ENCODE measurements at places on chromosomes 2 and 18. TPM values are rescaled to one million over a fixed set of nuclear protein-coding genes. Genes with fewer than 3 reads are reported as not detected.

DNA sequence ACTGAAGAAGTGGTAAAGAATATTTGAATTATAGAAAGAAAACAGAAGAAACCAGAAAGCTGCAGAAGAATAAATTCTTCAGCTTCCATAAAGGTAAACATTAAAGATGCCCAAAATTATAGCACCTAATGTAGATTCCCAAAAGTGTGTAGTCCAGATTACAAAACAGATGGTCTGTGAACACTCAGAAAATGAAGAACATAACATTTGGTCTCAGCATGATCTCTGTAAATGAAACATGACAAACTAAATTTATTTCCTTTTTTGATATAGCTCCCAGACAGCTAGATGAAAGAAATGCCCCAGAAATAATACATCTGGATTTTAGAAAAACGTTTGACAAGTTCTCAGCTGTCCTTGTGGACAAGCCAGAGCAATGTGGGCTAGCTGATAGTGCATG is 794.2 kb upstream of the NXPH2 start:
- no peak for DNase-seq

Gene AMER3
- 0.16 TPM for total RNA-seq

DNA sequence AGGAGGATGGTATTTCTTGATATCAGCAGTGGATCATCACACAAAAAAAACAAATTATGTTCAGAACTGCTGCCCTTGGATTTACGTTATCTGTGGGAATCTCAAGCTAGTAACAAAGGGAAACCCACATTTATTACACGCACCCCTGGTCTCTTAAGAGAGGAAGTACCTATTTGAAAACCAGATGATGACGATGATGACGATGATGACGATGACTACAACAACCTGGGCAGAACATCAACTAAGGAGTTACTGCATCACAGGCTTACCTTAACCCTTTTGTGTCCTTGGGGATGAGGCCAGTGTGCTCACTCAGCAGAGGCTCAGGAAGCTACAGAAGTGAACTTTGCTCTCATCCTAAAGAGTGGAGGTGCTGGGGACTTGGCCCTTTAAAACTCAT is 169.4 kb downstream of the FSHR start:
- no peak for DNase-seq

Gene CD8B2
- total RNA-seq, result 0.26 TPM

Gene EML6
- total RNA-seq, result 5.3 TPM

- no peak for DNase-seq
These were observed 122.1 kb downstream of the TMEM247 start for GRCh38 chr2:46601328-46601963.

DNA sequence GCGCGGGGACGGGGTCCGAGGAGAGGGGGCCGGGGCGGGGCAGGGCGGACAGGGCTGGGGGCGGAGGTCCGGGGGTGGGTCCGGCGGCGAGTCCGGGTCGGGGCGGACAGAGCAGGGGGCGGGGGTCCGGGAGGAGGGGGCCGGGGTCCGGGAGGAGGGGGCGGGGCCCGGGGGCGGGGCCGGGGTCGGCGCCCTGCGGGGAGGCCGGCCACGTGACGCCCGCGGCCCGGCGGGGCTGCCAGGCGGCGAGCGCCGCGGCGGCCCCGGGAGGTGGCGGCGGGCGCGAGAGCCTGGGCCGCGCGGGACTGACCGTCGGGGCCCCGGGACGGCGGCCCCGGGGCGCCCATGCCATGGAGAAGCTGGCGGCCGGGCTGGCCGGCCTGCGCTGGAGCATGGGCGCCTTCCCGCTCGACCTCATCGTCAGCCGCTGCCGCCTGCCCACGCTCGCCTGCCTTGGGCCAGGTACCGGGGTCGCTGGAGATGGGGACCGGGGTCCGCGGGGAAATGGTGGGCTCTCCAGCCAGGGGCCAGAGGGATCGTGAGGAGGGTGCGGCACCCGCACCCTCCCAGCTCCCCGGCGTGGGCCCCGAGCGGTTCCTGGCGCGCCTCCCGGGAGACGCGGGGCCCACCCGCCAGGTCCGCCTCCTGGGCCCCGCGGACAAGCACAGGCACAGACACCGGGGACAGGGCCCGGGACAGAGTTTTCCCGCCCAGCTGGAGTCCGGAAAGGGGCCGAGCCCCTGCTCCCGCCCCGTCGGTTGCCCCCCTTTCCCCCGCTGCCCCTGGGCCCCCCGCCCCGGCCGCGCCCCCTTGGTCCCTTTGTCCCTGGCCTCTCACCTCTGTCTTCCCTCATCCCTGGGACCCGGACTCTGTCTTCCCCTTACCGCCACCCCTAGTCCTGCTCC is at the start of gene GAREM2:
GAREM2 (plus strand) TSS at position 218 of the 905 bp plus-strand sequence; CDS start at position 351, 133 bp downstream.
- no peak for DNase-seq

- no peak for DNase-seq
These were observed 39.9 kb downstream of the CYRIA start for GRCh38 chr2:16625759-16626158.

- DNase-seq, result no peak
These were observed 251.7 kb downstream of the TSN start for GRCh38 chr2:122007126-122007525.

- no peak for DNase-seq
These were observed 67.7 kb downstream of the REL start for GRCh38 chr2:60948926-60949579.

Gene SLC14A1
- total RNA-seq, result 1.1 TPM

DNA sequence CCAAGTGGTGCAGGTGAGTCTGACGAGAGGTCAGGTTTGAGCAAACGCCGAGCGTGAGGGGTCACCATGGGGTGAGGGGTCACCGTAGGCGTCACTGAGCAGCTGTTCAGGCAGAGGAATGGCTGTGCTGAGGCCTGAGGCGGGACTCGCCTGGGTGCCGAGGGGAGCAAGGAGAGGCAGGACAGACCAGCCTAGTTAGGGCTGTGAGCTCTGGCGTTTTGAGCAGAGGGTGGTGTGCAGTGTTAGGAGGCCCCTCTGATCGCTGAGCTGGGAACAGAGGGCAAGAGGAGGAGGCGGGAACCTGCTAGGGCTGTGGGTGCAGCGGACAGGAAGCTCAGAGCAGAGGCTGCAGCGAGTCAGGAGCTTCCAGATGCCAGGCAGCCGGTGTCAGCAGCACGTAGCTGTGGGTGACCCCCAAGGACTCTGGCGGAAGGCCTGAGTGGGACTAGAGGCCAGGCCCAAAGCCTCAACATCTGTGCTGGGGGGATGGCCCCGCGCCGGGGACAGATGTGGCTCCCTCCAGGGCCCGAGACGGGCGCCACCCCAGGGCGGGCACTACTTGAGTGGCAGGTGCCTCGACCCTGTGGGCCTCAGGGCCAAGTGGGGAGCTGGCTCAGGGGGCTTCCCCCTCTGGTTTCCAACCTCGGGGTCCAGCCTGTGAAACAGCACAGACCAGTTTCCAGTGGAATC is 55.7 kb downstream of the KCNG2 start:
- no peak for DNase-seq

Gene C1GALT1C1L
- not detected for total RNA-seq

Gene IL1RL1
- total RNA-seq, result 0.93 TPM

Gene MC2R
- total RNA-seq, result not detected

DNA sequence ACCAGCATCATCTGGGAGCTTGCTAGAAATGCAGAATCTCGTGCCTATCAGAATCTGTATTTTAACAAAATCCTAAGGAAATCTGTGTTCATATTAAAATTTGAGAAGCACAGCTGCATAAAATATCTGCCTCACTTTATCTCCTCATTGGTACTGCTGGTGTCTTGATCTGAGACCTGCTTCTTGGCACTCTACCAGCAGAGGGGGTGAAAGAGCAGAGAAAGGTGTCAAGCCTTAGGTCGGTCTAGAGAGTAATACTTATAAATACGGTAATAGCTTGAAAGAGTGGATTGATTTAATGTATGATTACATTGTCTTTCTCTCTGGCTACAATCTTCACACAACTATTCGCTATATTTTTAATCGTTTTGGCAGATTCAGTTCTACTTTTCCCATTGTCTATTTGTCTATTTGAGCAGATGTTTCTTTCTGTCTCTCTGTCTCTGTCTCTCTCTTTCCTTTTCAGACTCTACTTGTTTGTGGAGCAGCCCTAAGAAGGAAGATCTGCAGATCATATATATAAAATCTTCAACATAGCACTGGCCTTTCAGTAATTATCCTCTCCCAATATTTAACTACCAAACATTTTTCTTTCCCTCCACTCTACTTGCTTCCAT is 1.7 kb upstream of the GCG start:
- DNase-seq, result no peak

DNA sequence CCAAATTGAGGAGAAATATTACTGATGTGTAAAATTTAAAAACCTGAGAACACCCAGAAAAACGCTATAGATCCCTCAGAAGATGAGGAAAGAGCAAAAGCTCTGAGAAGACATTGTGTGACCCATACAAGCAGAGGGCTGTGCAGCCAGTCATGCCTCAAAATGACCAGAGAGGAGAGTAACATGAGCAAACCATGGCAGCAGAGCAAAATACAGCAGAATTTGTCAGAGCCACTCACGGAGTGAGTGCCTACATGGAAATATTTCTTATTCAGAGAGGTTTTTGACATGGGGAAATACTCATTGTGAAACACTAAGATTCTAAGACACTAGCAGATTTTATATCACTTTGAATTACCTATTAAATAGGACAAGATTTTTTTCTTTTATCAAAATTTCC is 96.8 kb upstream of the DNAJC10 start:
- no peak for DNase-seq

DNA sequence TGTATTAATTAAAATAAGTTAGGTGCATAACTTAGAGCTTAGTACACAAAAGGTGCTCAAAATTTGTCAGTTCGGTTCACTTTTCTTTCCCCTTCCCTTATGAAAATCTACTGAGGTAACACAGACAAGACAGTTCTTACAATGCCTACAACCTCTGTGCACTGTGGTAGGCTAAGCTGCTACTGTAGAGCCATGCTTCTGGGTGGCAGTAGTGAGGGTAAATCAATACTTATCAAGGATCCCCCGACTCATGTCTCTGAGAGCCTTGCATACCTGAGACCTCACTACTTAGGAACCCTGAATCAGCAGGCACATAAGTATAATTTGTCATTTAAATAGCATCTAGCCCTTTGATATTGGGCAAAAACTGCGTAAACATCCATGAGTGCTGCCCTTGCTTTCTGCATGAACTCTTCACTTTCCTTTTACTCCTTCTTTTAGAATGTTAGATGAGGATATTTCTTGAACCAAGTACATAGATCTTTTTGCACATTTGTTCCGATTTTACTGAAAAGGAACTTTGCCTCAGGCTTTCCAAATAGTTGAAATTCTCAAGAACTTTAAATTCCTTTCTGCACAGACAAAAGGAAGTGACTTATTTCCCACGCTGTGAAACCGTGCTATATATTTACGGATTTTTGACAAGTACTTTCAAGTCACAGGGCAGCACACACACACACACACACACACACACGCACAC is 234.4 kb downstream of the TRIB2 start:
- DNase-seq, result no peak

DNA sequence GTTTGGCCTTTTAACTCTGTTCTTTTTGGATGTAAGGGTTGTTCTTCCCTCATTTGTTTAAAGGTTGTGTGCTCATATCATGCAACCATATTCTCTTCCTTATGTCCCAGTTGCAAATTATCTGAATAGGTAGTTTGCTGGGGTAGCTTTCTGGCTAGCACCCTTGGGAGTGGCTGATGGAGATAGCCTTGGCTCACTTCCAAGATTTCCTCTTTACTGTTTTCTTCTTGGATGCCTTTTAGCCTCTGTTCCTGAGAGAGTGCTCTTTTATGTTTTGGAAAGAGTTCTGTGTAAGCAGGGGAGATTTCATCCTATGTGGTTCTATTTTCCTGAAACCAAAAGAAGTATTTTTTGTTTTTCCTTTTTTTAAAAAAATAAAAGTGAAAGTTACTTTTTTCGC is 25.4 kb downstream of the USP14 start:
- no peak for DNase-seq

Gene RND3
- 80.1 TPM for total RNA-seq

Gene PLB1
- total RNA-seq, result 3.6 TPM

Data from mucosa of descending colon (tissue), 3 donors.